ENCODE measurements at places on chromosomes 13 and 19.

- DNase-seq = no peak
These were observed 13.8 kb downstream of the TIMM13 start for GRCh38 chr19:2413629-2414028.

GRCh38 chr13:89568746-89569145 lies 1778.7 kb upstream of the MIR17HG start:
- no peak for DNase-seq

DNA sequence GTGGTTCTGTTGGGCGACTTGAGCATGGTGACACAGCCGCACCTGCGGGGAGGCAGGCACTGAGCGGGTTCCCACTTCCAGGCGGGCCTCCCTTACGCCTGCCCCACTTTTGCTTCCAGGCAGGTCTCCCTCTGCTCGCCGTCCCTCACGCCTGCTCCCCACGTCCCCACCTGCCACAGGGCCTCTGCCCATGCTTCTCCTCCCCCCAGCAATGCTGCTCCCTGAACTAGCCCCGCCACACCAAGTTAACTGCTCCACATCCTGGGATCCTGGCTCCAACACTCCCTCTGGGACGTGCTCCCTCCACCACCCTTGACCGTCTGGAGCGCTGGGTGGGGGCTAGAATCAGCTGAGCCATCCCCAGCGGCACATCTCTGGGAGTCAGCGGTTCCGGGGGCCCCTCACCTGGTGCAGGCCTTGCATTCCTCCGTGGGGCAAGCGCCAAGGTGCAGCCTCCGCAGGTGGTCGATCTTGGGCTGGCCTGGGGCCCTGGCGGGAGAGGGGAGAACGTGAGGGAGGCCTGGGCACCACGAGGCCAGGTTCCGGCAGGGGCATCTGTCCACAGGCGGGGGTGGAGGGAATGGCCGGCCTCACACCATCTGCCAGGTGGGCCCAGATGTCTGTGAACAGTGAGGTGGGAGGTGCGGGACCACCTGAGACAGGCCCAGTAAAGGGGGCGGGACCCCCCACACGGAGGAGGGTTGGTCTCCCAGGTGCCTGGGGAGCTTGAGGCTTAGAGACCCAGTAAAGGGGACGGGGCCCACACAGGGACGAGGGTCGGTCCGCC lies 9.2 kb downstream of the CFD start:
- no peak for DNase-seq

GRCh38 chr13:65966991-65967451 lies 1263.1 kb downstream of the PCDH9 start:
- no peak for DNase-seq
